ENCODE measurements at places on chromosomes 13 and 19.
A peak's percentile ranks its signal among the peaks of the same experiment; 100 is the strongest.

GRCh38 chr13:21059641-21060337 is 1.6 kb downstream of the LATS2 start:
- DNase-seq = no peak

- DNase-seq = peak; percentile 5
These were observed 143.1 kb downstream of the ZNF737 start for GRCh38 chr19:20422216-20423205.

GRCh38 chr13:110712081-110712848 is 1.2 kb upstream of the ING1 start:
- peak; percentile 93 for DNase-seq

DNA sequence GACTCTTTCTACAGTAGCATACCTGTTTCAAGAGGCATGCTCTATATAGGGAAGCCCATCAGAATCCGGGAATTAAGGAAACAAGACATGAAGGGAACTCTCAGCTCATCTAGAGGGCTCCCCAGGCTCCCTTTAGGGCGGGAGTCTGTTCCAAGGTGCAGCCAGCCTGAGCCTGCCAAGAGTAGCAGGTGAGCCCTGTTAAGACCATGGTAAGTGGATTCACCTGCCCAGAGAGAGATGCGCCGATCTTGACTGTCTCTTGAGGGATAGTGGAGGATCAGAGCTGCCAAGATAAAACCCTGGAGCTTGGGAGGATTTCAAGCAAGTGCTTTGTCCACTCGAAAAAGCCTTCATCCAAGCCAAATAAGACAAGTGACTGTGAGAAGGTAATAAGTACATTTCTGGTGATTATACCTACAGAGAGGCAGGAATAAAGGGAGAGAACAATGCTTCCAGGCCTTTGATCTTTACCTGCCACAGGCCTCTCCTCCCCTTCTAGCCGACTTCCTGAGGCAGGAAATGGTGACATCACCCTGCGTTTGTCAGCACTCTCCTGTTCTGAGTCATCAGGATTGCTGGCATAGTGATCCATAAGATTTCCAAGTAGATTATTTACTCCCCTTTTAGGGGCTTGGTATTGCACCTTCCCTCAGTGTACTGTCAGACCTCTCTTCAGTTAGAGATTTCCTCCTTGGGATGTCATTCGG is 31.5 kb downstream of the KLF5 start:
- DNase-seq = peak; percentile 30

DNA sequence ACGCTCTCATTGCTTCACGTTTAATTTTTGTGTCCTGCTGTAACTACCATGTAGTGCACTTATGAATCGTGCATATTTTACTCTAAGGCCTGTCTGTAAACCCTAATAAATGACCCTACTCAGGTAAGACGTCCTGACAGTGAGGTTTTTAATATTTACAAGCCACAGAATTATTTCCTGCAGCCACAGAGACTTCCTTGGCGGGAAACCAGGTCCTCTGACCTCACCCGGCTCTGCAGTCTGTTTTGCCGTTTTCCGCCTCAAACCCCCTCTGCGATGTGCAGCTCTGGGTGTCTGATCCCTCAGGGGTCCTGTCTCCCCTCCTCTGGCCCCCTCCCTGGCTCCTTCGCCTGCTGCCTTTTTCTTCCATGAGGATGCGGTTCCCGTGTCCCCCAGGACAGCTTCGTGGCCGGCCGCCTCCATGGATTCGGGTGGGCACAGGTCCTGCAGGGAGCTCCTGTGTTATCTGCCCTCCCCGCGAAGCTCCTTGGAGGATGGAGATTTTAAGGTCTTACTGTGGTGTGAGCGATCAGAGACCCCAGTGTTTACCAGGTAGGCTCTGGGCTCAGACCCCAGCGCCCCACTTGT is 66.3 kb downstream of the MCF2L start:
- no peak for DNase-seq

GRCh38 chr19:11410682-11411081 is 8.4 kb downstream of the RGL3 start:
- DNase-seq = peak; percentile 33

DNA sequence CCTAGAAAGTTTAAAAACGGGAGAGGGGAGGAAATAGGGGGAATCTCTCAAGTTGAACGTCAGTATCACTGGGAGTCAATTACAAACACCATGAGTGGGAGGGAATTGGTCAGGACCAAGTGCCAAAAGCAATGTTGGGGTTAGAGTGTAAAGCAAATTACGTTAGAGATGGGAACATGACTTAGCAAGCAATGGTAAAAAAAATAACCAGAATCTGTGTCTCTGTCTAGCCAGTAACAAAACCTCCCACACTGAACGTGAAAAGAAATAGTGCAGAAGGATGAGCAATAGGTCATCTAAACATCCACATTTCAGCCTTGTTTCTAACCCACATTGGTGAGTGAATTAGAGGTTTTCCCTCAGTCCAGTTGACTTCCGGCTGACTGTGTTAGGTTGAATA is 242.2 kb downstream of the COG6 start:
- no peak for DNase-seq

DNA sequence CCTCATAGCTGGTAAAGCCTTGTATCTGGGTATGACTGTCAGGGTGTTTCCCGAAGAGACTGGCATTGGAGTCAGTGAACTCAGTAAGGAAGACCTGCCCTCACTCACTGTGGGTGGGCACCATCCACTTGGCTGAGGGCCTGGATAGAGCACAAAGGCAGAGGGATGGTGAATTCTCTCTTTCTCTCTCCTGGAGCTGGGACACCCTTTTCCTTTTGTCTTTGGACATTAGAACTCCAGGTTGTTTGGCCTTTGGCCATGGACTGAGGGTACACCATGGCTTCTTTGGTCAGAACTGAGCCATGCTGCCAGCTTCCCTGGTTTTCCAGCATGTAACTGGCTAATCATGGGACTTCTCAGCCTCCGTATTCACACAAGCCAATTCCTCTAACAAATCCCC is 4.6 kb upstream of the CEACAM1 start:
- no peak for DNase-seq

DNA sequence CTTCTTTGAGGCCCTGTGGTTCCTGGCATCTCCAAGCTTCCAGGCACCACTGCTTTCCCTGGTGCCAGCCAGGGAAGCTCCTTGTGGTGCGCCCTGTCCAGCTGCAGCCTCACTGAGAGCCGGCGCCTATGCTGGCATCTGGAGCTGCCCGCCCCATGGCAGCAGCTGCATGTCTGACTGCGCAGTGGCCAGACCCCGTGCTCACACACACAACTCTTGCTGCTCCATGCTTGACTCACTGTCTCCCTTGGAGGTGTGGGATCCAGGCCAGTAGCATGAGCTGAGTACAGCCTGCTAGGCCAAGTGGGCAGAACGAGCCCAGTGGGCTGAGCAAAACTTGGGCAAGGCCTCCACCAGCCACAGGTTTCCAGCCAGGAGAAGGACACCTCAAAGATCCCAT is 11.5 kb upstream of the SUPT20H start:
- no peak for DNase-seq

DNA sequence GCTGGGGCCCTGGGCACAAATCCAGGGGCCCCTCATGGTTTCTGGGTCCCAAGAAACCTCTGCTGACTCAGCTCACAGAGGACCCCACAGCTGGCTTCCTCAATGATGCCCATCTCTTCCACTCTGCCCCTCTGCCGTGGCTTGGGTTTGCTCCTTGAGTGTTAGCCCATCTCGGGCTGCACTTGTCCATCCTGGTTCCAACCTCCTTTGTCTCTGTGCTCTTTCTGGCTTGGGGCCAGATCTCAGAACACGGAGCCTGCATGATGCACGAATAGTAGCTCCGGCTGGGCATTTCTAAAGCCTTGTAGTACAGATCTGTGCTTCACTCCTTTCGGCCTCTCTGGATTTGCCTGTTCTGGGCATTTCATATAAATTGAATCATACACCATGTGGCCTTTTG is 53.8 kb downstream of the F2RL3 start:
- no peak for DNase-seq

DNA sequence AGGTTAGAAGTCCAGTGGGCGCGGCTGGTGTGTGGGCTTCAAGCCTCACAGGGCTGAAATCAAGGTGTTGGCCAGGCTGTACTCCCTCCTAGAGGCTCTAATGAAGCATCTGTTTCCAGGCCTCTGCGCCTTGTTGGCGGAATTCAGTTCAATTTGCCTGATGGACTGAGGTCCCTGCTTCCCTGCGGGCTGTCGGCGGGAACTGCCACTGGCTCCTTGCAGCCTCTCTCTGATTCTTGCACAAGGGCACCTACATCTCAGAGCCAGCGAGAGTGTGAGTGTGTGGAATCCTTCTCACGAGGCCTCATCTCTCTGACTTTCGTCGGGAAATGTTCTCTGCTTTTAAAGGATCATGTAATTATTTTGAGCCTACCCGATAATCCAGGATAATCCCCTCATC is 128.6 kb downstream of the DLEU7 start:
- DNase-seq = peak; percentile 21

GRCh38 chr19:5957170-5957569 is 20.8 kb downstream of the RANBP3 start:
- no peak for DNase-seq

- peak; percentile 48 for DNase-seq
These were observed 80.1 kb downstream of the ZNF486 start for GRCh38 chr19:20247016-20247683.

- DNase-seq = no peak
These were observed 1.1 kb downstream of the EHD2 start for GRCh38 chr19:47714339-47714738.

GRCh38 chr13:114222461-114222968 is 12.2 kb upstream of the CDC16 start:
- DNase-seq = peak; percentile 90

DNA sequence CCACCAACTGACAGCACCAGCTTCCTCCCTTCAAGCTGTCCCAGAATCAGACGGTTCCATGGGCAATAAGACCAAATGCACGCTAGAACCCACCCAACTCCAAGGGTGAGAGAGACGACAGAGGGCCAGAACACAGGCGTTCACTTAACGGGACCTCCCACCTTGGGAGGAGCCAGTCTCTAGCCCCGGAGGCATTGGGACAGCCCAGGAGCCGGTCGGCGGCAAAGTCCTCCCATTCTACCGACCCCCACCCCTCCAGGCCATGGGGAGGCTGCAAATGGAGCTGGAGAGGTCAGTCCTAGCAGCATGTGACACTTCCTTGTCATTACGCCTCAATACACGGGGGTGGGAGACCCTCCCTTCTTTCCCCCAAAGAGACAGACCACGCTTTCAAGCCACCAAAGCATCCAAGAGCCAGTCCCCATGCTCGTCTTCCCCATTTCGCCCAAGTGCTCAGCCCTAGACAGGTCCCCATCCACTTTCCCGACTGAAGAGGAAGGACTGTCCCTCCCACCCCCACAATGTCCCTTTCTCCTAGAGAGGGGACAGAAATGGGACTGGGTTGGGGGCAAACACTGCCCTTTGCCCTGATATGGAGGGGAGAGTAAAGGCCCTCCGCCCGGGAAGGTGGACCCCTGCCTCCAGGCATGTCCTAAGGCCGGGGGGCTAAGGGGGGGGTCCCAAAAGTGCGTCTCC is 964 bp downstream of the KHSRP start:
- DNase-seq = peak; percentile 57

DNA sequence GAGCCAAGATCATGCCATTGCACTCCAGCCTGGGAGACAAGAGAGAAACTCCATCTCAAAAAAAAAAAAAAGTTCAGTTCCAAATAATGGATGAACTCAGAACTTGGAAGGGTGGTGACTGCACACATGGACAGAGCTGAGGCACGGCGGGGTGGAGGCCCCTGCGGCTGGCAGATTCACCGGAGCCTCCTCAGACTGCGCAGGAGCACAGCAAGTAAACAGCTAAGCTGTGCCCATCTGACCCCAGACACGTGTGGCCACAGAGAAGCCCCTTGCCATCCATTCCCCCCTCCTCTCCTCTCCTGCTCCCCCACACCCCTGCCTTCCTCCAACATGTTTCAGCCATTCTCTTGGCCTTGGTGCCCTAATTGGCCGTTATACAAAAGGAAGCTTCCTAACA is 15.6 kb upstream of the PROZ start:
- no peak for DNase-seq

GRCh38 chr19:1360818-1361461 is 22.8 kb upstream of the NDUFS7 start:
- peak; percentile 62 for DNase-seq

DNA sequence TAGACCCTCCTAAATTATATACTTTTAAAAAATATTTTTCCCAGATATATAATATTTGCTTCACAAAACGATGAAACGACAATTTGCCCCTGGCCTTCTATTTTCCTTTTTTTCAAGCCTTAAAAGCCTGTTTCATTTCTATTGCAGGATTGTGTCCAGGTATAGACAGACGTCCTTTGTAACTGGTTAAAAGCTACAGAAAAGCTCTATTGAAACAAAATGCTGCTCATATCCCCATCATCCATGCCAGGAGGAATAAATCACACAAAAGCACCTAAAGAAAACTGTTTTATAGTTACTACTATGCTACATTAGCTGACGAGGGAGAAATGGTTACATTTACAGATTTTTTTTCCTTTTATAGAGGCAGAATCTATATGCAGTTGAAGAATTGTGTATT is 765.1 kb downstream of the DIAPH3 start:
- no peak for DNase-seq

- DNase-seq = no peak
These were observed 26.9 kb downstream of the PCCA start for GRCh38 chr13:100115693-100116254.

GRCh38 chr19:984165-984967 is at the start of gene WDR18:
Gene WDR18 (plus strand): TSS chr19:984345. CDS start chr19:984354, 9 bp downstream.
- peak; percentile 86 for DNase-seq

- no peak for DNase-seq
These were observed 200.1 kb downstream of the NDFIP2 start for GRCh38 chr13:79681069-79681468.

DNA sequence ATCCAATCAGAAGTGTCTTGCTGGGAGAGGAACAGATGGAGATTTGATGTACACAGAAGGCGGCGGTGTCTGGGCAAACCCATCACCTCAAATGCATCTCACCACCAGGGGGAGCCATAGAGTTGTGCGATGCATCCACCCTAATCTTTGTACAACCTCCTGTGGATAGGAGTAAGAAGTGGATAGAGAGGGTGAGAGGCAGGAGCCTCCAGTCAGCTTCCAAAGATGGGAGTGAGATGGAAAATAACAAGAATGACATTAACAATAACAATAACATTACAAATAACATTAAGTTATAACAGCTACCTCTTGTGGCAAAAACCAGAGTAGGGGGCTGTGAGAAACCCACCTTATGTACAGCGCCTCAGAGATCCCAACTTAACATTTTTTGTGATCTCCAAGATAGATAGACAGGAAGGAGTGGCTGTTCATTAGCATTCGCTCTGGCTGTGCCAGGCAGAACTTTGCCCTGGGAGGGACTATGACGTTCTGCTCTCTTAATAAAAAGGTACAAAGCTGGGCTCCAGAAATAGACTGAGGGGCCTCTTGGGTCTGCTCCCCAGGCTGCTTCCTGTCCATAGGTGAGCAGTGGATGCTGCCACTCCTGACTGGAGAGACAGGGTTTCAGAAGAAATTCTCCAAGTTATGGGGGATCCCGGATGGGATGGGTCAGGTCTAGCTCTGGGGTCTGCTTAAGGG is 5.2 kb upstream of the CEACAM18 start:
- DNase-seq = peak; percentile 83
